Amygdala (tissue), 56 donors: ENCODE measurements at places on chromosomes 12 and 14.
A peak's percentile ranks its signal among the peaks of the same experiment; 100 is the strongest.

DNA sequence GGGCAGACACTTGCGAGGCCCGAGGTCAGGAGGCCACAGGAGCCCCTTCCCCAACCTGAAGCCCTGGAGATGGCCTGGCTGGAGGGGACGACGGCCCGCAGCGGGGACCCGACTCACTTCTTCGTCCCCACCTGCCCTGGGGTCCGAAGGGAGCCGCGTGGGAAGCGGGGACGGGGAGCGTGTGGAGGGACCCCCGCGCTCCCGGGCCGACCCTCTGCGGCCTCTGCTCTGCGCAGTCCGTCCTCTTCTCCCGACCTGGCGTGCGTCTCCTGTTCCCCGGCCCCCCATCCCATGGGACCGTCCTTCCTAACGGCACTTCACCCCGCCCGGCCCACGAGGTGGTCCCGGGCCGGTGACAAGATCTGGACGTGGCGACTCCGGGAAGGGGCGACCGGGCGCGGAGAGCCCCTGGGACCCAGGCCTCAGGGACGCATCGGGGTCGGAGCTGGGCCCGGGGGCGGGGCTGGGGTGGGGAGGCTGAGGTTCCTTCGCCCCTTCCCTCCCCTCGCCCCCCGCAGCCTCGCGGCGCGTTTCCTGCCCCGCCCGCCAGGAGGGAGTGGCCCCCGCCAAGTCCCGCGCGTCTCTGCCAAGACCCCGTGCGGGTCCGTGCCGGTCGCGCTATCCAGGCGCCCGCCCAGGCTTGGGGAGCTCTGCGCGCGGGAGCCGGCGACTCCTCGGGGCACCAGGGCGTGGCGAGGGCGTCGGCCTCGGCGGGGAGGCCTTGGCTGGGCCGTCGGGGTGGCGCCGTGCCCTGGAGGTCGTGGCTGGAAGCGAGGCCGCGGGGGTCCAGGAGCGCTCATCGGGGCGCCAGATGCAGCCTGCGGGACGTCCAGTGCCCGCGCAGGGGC is 97.1 kb downstream of the TNFAIP2 start:
- no peak for DNase-seq

DNA sequence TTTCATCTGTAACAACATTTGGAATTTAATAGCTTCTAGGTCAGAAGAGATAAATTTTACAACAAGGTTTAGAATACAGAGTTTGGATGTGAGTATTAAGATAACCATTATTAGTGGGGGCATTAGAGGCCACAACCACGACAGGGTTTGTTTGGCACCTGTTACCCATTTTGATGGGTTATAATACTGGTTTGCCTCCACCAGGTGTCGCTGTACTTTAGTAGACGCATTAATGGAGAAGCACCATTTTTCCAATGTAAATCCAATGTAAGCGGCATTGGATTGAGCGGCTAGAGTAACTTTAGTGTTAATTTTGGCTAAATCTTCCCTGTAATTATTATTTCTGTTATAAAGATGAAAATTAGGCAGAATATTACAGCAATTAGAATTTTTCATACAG is 136.2 kb downstream of the SLCO1B3 start:
- DNase-seq: no peak

- DNase-seq: no peak
Measured at GRCh38 chr12:89878327-89878726, 169.7 kb upstream of the ATP2B1 start.

GRCh38 chr12:109830718-109831117 is 2.5 kb downstream of the TRPV4 start:
- DNase-seq: no peak

DNA sequence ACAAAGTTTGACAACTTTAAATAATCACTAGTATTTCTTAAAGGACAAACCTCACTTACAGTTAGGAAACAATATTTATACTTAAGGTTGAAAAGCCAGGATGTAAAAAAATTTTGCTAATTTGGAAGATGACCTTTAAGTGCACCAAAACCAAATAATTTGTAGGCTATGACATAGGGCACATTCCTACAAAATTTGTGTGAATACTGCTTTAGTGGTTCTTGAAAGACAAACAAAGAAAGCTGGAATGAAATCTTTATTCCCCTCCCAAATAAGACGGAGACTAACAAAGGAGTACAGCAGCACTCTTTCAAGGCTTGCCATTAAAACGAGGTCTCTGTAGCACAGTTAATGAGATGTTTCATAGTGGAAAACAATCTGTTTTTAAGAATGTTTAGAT is 45.6 kb downstream of the MSRB3 start:
- DNase-seq: no peak

DNA sequence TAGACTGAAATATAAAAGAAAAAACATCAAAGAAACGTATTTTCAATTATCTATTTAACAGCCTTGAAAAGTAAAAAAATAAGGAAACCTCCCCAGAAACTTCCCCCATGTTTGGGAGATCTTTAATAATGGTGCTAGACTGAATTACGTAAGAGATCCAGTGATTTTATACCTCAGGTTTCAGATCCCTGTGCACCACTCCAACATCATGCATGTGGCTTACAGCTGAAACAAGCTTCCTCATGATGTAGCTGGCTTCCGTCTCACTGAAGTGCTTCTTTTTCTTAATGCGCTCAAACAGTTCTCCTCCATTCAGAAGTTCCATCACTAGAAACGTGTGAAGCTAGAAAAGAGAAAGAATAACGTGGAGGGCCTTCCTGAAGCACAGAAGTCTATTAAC is 78.0 kb upstream of the TTC7B start:
- DNase-seq: no peak

GRCh38 chr14:78157494-78158437 is 12.4 kb upstream of the NRXN3 start:
- no peak for DNase-seq

DNA sequence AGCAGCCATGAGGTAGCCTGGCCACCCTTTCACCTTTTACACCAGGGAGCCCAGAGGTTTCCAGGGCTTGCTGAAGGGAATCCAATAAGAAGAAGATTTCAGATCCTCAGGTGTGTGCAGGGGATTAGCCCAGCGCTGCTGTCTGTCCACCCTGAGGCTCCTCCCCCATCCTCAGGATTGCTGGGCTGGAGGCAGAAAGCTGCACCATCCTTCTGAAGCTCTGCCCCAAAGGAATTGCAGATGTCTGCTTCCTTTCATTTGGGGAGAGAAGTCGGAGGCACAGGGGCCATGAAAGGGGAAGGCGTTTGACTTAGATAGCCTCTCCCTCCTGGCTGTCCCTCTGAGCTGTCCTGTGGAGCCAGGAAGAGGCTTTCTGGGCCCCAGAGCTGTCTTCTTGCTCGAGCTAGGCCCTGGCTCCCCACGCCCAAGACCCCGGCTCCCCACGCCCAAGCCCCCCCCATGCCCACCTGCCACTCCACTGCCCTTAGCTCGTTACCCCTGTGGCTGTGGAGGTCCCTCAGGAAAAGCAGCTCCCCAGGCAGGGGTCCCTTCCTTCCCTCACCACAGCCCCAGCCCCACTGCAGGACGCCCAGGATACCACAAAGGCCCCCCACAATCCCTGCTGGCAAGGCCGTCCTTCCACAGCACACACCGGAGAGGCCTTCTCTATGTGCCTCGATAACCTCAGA is 359.0 kb downstream of the CACNA1C start:
- DNase-seq: no peak

GRCh38 chr14:76034566-76034965 is 49.0 kb downstream of the IFT43 start:
- DNase-seq: no peak

DNA sequence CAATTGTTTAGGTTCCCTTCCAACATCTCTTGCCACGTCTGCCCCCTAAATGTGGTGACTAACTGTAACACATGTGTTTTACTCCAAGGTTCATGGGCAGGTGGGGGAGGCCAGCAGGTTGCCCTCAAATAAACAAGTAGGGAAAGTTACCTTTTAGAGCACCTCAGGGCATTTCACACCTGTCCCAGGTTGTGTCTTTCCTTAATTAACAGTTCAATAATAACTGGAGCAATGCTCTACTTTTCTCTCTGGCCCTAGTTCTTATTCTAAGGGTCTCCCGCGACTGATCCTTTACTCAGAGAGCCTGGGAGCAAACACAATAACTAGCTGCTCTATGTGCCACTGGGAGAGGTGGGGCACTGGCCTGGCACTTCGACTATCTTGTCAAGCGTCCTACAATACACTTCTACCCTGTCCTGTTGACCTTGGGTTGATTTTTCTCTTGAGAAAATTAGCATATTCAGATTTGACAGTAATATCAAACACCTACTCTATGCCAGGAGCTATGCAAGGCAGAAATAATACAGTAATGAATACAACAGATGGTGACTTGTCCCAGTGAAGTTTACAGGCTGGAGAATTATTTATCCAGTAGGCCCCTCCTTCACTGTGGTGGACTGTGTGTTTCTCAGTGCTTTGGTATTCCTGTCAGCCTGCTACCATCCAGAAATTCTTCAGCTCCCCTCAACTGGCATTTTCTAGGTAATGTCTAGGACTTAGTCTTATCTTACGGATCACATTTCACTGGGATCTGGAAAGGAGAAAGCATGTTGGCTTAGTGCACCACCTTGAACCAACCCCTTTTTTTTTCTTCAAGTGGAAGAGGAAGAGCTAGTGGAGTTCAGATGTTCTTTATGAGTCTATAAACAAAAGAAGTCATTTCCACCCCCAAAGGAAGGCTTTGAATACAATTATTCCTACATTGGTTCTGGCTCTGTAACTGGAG is 202.6 kb downstream of the CRADD start:
- no peak for DNase-seq

- DNase-seq: no peak
Measured at GRCh38 chr12:44287545-44287944, 451.7 kb downstream of the TMEM117 start.

- no peak for DNase-seq
Measured at GRCh38 chr12:42810006-42810405, 220.5 kb upstream of the PRICKLE1 start.

DNA sequence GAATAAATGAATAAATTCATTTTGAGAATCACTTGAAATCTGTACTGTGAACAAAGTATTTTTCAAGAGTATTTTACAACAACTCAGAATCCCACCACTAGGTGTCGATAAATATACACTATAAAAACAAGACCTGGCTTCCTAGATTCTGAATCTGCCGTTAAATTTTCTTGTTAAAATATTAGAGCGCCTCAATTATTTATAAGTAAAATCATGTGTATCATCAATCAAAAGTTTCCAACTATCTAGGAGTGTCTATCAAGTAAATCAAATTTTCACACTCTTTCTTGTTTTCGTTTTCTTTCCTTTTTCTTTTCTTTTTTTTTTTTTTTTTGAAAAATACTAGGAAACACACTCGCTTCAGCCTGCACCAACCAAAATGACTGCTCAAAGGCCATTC is 179.2 kb upstream of the DCN start:
- DNase-seq: no peak

DNA sequence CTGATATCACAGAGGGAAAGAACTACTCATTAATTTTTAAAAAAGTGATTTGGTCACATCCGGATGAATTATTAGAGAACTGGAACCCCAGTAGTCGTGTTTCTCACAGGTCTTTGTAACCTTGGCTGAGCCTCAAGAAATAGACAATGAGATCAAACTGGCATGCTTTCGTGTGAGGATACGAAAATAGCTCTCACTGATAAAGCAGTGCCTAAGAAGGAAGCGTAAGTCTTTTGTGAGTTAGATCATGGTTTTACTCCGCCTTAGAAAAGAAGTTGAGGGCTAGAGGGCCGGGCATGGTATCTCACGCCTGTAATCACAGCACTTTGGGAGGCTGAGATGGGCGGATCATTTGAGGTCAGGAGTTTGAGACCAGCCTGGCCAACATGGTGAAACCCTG is 33.8 kb upstream of the GALNT16 start:
- DNase-seq: no peak

GRCh38 chr12:121523741-121524140 is 57.1 kb downstream of the KDM2B start:
- peak; percentile 25 for DNase-seq

- DNase-seq: no peak
Measured at GRCh38 chr14:81340201-81340600, 59.9 kb downstream of the STON2 start.

DNA sequence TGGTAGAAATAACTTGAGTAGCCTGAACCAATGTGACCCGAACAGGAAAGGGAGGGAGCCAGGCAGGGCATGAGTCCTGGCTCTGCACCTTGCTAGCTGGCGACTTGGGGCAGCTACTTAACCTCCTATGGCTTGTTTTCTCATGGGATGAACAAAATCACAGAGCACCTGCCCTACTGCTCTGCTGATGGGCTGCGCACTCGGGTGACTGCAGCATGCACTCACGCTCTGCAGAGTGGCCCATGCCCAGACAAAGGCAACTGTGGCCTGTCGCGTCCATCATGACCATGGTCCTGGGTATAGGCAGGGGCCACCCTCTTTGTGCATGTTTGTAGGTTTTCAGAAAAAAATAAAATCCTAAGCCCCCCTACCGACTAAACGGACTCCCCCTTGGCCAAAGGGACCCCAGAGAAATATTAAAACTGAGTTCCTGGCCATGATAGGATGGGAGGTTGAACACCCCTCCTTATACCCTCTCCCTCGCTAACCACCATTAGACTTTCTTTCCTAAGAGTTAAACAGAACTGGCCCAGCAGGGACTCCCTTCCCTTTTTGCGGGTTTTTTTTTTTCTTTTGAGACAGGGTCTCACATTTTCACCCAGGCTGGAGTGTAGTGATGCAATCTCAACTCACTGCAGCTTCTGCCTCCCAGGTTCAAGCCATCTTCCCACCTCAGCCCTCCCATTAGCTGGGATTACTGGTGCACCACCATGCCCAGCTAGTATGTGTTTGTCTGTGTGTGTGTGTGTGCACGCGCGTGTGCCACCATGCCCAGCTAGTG is 32.5 kb downstream of the VWF start:
- DNase-seq: no peak

DNA sequence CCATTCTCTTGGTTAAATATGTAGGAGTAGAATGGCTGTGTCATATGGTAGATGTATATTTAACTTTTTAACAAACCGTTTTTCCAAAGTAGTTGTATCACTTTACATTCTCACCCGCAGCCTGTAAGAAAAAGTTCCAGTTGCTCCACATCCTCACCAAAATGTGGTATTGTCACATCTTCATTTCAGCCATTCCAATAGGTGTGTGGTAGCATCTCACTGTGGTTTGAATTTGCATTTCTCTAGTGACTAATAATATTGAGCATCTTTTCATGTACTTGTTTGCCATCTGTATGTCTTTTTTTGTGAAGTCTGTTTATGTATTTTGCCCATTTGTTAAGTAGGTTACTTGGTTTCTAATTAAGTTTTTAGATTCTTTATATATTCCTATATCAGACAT is 78.6 kb downstream of the TBK1 start:
- DNase-seq: no peak

GRCh38 chr14:78028471-78028870 is 141.7 kb upstream of the NRXN3 start:
- no peak for DNase-seq

GRCh38 chr12:101789171-101789570 is 41.6 kb downstream of the GNPTAB start:
- no peak for DNase-seq

DNA sequence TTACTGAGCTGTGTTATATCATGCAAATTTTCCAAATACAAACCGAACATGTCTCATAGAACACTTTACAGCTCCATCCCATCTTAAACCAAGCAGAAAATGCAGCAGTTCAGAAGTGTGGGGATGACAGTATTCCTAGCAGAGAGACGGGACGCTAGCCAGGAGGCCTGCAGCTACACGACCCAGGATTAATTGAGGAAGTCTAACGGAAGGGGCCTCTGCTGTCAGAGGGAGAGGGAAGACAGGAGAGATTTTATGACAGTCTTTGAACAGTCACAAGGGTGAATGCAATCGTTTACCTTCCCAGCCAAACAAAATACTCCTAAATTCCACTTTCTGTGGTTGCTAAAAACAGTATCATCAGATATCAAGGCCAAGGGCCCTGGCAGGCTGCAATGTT is 261.9 kb downstream of the TMEM132D start:
- no peak for DNase-seq

GRCh38 chr12:127014079-127014478 is 1252.9 kb upstream of the TMEM132C start:
- no peak for DNase-seq

- DNase-seq: no peak
Measured at GRCh38 chr12:57098546-57098945, 9.6 kb downstream of the NAB2 start.
